ENCODE measurements at places on chromosomes 4 and X.

GRCh38 chrX:108642273-108642628 is 94.1 kb downstream of the IRS4 start:
- no peak for DNase-seq

GRCh38 chrX:38260231-38260630 is 39.6 kb upstream of the SRPX start:
- DNase-seq, result peak; percentile 26

DNA sequence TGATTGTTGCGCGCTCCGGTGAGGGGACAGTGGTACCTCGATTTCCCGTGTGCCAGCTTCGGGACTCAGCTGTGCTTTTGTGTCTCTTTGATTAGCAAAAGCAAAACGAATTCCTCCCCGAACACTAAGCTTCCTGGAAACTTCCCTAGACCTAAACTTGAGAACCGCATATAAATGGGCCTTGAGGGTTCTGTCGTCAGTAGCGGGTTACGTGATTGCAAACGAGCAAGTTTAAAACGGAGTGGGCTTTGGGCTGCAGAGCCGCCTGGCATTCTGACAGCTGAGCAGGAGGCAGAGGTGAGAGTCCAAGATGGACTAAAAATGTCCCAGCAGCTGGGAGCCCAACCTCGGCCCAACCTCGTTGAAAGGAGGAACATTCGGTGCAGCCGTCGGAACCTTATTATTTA is 1.2 kb upstream of the TAPT1 start:
- peak; percentile 57 for DNase-seq

DNA sequence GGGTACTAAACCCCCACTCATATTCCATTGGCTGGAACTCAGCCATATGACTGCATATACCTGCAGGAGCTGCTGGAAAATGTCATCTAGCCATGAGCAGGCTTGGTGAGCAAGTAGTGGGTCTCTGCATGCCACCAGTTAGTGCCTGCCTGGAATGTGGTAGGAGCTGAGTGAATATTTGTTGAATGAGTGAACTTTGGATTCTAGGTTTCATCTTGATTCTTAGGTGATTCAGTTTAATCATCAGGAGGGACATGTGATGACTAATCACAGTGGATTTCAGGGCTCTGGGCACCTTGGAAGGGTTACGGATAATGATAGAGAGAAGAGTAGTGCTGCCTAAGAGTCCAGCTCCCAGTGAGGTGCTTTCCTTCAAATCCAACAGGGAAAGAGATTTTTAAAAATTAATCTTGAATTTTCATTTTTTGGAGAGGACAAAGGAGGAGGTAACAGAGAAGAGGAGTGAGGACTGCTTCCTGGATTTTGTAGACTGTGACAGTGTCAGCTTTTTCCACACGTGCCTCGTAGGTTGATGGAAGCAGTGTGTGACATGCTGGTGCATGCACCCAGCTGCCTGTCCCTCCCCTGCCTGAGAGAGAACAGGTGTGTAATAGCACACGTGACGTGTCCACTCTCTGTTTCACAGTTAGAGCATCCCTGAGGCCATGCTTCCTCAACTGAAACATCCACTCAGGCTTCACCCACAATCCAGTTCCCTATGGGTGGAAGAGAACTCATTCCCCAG is 30.4 kb downstream of the NHS start:
- no peak for DNase-seq

- DNase-seq, result no peak
Measured at GRCh38 chr4:2482693-2483092, 13.8 kb downstream of the RNF4 start.
